ENCODE measurements at places on chromosomes 11 and 22.

GRCh38 chr22:48268293-48268692, 1505.8 kb downstream of the TBC1D22A start:
- no peak for DNase-seq

DNA sequence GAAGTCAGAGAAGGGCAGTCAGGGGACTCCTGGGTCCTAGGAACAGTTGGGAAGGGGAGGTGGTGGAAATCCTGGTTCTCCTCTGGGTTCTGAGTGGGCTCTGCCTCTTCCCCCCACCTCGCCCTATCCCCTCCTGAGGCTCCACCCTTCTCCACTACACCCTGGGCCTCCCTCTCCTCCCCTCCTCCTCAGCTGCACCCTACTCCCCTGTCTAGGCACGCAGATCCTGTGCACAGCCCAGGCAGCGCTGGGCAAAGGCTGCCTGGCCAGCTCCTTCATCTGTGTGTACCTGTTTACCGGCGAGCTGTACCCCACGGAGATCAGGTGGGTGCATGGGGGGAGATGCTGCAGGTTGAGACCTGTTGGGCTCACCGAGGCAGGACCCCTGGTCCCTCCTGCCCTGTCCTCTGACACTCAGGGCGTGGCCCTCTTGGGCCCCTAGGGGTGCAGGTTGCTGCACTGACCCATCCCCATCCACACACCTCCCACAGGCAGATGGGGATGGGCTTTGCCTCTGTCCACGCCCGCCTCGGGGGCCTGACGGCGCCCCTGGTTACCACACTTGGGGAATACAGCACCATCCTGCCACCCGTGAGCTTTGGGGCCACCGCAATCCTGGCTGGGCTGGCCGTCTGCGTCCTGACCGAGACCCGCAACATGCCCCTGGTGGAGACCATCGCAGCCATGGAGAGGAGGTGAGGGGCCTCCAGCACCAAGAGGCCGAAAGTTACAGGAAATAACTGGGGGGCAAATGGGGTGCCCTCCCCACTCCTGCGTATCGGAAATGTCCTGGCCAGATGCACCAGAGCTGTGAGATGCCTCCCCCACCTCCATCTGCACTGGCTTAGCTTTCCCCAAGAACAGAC, 25.3 kb upstream of the POLA2 start:
- DNase-seq: no peak

DNA sequence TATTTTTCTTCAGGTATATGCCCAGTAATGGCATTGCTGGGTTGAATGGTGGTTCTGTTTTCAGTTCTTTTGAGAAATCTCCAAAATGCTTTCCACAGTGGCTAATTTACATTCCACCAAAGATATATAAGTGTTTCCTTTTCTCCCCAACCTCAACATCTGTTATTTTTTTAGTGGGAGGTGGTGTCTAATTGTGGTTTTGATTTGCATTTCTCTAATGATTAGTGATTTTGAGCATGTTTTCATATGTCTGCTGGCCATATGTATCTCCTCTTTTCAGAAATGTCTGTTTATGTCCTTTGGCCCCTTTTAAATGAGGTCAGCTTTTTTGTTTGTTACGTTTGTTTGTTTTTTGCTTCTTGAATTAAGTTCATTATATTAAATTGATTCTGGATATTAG, 760.2 kb downstream of the KCNA4 start:
- DNase-seq: no peak

GRCh38 chr22:33923033-33923432, 2.8 kb upstream of the LARGE1 start:
- DNase-seq: no peak

- no peak for DNase-seq
These were observed at the start of gene SOX6 for GRCh38 chr11:16356057-16356760. SOX6 (minus strand) TSS chr11:16356546; CDS start chr11:16341248, 15,298 bp downstream.

GRCh38 chr11:70466154-70466553, 67.8 kb downstream of the CTTN start:
- no peak for DNase-seq
